Adrenal gland (tissue), 19 donors: ENCODE measurements at places on chromosomes 16 and 17.

- DNase-seq, result no peak
Observed at GRCh38 chr17:7260651-7261378, 1.5 kb downstream of the CLDN7 start.

DNA sequence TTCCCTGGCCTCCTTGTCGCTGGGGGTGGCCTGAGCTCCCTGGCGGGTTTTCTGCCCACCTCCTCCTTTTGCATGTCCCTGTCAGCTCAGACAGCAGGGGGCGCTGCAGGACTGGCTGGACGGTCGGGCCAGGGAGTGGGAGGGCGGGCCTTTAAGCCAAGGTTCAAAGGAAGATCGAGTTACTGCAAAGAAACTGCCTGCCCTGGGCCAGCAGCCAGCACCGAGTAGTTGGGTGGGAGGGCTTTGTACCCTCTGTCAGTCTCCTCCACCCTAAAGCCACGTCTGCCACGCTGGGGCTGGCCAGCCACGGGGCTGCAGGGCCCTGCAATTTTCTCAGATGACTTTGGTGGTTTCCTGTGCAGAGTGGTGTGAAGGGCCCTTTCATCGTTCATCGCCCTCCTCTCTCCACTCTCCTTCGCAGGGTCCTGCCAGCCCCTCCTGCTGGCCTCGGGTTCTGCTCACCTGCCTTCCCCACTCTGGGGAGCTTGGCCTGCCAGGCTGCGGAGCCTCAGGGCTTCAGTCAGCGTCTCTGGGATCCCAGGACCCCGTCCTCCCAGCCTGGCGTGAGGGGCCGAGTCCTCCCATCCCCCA is 12.3 kb downstream of the GPR142 start:
- DNase-seq, result peak; percentile 96

DNA sequence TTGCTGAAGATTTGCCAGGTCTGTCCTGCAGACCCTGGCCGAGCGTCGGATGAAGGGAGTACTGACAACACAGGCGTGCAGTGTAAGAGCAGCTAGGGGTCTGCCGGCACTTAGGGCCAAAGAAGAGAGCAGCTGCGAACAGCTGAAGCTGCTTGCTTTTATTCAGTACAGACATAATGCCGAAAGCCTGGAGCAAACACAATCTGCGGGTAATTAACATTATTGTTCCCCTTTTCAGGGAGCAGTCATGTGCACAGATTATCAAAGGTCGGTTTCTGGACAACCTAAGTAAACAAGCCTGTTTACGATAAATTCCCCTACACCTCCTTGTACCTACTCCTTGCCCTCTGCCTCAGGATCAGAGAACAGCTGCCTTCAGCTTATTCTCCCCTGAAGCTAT is 12.0 kb upstream of the KRT23 start:
- no peak for DNase-seq

DNA sequence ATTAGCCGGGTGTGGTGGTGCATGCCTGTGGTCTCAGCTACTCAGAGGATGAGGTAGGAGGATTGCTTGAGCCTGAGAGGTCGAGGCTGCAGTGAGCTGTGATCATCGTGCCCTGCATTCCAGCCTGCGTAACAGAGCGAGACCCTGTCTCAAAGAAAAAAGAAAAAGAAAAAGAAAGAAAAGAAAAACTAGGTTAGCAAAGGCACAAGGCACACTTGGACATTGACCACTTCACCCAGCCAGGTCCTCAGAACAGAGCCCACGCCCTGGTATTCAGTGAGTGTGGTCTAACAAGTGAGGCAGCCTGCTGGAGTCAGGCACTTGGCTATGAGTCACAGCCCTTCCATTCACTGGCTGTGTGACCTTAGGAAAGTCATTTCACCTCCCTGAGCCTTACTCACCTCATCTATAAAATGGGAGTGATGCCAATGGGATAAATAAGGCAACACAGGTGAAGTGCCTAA is 10.4 kb downstream of the MILR1 start:
- no peak for DNase-seq

GRCh38 chr17:73342541-73343167 is 30.9 kb upstream of the CDC42EP4 start:
- no peak for DNase-seq

GRCh38 chr16:53053967-53054669 is 673 bp upstream of the CHD9 start:
- peak; percentile 57 for DNase-seq

GRCh38 chr16:1651974-1652312 is 26.1 kb upstream of the JPT2 start:
- no peak for DNase-seq

- DNase-seq, result no peak
Observed at GRCh38 chr16:67336648-67337047, 10.0 kb downstream of the LRRC36 start.

DNA sequence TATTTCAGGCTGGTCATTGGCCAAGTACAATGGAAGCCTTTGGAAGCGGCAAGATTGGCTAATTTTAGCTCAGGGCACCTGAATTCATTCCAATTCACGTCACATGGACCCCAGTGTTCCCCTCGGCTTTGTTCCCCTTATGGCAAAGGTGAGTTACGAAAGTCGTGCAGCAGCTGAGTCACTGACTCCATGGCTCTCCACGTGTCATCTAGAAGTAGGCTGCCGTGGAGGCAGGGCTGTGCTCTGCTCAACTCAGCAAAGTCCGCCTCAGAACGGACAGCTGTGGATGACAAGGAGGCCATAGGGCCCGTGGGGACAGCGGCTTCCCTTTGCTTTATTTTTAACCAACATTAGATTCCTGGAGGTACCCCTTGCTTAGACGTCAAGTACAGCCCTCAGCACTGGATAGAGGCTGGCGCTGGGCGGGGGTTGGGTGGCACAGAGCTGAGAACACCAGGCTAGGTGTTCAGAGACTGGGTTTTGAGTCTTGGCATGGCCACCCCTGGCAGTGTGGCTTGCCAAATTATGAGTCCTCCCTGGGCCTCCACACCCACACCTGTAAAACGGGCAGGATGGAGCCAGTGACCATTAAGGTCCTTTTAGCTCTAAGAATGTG is 23.6 kb downstream of the ADAD2 start:
- no peak for DNase-seq

GRCh38 chr16:14564861-14565687 is 65.0 kb downstream of the PARN start:
- no peak for DNase-seq

- no peak for DNase-seq
Observed at GRCh38 chr16:21097151-21097550, 53.5 kb downstream of the DNAH3 start.

GRCh38 chr17:55818026-55818425 is 67.2 kb downstream of the PCTP start:
- no peak for DNase-seq

DNA sequence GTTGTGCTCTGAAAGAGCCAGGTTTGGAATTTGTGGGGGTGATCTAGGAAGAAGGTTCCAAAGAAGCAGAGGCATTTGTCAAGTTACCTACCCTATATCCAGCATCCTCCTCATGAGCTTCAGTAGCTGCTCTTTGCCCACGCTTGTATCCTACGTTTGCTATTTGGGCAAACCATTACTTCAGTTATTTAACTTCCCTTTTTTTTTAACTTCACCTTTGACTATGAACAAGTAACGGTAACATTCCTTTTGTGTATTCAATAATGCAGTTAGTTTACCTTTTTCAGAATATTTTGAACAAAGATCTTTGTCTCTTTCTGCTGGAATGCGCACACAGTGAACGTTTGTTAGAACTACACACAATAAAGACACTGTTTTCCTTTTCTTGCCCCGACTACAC is 41.5 kb downstream of the CYB5B start:
- DNase-seq, result no peak

- DNase-seq, result peak; percentile 36
Observed at GRCh38 chr16:85998171-85998867, 99.4 kb downstream of the IRF8 start.

GRCh38 chr16:48271728-48272127 is 24.4 kb upstream of the ABCC11 start:
- no peak for DNase-seq

GRCh38 chr17:65184235-65184959 is 47.2 kb downstream of the RGS9 start:
- no peak for DNase-seq

DNA sequence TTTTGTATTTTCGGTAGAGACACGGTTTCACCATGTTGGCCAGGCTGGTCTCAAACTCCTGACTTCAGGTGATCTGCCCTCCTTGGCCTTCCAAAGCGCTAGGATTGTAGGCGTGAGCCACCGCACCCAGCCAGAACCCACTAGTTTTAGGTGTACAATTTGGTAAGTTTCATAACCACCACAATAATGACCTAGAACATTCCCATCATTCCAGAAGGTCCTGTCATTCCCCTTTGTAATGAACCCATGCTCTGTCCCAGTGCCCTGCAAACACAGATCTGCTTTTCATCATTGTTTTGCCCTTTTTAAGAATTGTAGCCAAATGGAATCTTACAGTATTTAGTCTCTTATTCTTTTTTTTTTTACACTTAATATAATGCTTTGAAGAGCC is 35.6 kb upstream of the IRF8 start:
- DNase-seq, result no peak

DNA sequence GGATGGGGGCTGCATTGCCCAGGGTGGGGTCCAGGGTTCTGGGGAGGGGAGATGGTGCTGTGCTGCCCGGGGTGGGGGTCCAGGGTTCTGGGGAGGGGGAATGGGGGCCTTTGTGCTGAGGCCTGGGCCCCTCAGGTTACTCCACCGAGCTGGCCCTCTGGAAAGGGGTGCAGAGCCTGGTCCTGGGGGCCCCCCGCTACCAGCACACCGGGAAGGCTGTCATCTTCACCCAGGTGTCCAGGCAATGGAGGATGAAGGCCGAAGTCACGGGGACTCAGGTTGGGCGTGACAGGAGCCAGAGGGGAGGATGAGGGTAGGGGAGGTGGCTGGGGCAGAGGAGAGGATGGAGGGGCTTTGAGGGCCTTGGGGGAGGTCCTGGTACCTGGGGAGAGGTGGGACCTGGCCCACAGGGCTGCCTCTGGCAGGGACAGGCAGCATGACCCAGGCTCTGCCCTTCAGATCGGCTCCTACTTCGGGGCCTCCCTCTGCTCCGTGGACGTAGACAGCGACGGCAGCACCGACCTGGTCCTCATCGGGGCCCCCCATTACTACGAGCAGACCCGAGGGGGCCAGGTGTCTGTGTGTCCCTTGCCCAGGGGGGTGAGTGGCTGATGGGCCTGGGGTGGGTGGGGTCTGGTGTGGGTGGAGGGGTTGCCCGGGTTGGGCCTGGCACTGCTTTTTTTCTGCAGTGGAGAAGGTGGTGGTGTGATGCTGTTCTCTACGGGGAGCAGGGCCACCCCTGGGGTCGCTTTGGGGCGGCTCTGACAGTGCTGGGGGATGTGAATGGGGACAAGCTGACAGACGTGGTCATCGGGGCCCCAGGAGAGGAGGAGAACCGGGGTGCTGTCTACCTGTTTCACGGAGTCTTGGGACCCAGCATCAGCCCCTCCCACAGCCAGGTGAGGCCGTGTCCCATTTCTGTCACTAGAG is 7.8 kb downstream of the ITGAX start:
- DNase-seq, result no peak

- no peak for DNase-seq
Observed at GRCh38 chr16:46991729-46992704, 18.5 kb upstream of the DNAJA2 start.

GRCh38 chr16:12879812-12880211 is 21.6 kb upstream of the SHISA9 start:
- DNase-seq, result no peak

DNA sequence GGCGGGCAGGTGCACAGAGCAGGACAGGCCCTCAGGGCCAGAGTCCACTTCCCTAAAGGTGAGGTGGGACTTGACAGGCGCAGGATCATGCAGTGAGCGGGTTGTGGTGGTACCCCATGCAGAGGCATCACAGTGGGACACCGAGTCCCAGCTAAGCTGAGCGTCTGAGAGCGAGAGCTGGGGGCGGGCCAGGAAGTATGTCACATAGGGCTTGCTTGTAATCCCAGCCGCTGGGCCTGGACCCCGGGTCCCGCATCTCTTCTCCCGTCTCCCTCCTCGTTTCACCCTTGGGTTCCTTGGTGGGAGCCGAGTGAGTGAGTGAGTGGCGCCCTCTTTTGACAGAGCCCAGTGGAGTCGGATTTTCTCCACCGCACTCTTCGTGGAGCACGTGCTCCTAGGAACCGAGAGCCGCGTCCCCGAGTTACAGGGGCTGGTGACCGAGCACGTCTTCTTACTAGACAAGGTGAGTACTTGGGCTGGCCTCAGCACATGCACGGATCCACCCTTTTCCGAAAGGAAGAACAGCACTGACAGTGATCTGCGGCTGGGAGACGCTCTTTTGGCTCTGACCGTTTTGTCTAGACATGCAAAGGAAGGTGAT is 50.8 kb upstream of the ENDOV start:
- DNase-seq, result no peak

DNA sequence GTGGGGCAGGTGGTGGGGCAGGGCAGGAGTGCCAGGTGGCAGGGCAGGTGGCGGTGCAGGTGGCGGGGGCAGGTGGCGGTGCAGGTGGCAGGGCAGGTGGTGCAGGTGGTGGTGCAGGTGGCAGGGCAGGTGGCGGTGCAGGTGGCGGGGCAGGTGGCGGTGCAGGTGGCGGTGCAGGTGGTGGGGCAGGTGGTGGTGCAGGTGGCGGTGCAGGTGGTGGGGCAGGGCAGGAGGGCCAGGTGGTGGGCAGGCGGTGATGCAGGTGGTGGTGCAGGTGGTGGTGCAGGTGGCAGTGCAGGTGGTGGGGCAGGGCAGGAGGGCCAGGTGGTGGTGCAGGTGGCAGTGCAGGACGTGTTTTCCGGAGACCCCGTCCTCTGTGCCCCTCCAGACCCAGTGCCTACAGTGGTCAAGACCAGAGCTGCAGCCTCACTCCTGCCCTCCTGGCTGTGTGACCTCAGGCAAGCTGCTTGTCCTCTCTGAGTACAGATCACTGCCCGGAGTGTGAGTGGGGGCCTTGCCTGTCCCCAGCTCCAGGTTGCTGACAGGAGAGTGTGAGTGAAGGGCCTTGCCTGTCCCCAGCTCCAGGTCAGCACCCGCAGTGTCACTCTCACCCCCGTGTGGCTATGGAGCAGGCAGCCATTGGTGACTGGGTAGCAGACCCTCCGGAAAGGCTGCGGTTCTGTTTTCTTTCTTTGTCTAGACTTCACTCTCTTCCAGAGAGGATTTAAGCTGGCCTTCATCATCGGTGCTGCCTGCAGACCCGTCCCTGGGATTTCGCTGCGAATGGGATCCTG is 16.1 kb upstream of the NPTX1 start:
- DNase-seq, result no peak

DNA sequence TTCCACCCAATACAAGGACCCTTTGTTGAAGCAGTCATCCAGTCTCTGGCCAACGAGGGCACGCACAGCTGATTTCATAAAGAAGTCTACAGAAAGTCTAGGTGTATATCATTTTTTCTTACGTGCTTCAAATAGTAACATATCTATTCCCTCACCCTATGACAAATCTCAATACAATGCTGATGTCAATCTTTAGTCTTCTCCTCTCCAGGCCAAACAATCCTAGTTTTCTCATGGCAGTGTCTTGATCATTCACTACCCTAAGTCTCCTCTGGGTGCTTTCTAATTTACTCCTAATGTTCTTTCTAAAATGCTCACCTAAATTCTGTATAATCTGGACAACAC is 92.6 kb downstream of the CACNG1 start:
- DNase-seq, result no peak

- no peak for DNase-seq
Observed at GRCh38 chr16:49200223-49200820, 81.3 kb downstream of the CBLN1 start.

- no peak for DNase-seq
Observed at GRCh38 chr16:85328676-85329058, 216.4 kb upstream of the CIBAR2 start.
